ENCODE measurements at places on chromosomes 6 and 20.

- DNase-seq: no peak
Measured at GRCh38 chr6:37489697-37490336, 9.9 kb downstream of the CCDC167 start.

DNA sequence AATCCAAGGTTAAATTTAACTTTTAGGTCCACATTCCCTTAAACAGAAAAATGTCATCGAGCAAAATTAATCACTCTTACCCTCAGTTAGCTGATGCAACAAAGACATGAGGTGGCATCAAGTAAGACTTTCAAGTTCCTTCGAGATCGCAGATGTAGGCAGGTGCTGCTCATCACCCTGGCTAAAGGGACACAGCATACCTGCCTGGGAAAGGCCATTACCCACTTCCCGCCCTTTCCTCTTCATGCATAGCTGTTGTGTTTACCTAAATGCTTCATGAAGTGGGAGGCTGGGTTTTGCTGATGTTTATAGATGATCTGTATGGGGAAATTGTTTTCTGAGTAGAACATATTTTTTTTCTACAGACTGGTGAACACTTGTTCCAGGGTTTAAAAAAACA, 67.7 kb downstream of the GFRA4 start:
- no peak for DNase-seq

GRCh38 chr6:26311385-26312095, 53.5 kb upstream of the BTN3A2 start:
- peak; percentile 62 for DNase-seq

GRCh38 chr6:38057994-38058393, 238.5 kb downstream of the ZFAND3 start:
- no peak for DNase-seq

GRCh38 chr6:129335792-129336191, 374.2 kb downstream of the ARHGAP18 start:
- DNase-seq: no peak

DNA sequence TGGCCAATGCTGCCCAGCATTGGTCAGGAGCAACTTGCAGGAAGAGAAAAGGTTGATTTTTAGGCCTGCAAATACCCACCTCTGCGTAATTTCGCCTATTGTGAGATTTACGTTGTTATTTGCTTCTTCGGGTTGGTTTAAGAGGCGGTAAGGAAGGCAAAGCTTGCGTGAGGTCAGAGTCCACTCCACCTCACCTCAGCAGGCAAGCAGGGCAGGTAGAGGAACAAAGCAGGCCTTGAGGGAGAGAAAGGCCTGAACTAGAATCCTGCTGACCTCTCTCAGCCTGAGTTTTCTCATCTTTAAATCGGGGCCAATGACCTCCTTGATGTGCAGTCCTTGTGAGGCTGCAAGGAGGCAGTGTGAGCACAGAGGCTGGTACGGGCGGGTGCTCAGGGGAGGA, 239.1 kb downstream of the CDC5L start:
- DNase-seq: no peak

GRCh38 chr6:148612043-148612442, 134.8 kb upstream of the UST start:
- no peak for DNase-seq

DNA sequence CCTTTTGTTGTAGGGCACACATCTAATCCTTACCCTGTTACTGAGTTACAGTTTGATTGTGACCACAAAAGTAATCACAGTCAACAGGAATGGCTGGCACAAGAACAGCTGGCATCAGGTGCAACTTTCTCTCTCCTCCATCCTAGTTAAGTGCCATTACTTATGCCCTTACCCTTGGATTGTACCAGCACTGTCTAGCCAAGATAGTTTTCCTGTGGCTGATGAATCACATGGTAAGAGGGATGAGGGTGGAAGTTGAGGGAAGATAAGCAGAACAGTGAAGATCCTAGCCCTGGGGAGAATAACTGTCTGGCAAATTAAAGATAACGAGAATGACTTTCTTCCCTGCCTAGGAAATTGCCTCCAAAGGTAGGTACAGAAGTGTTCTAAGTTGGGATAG, 42.0 kb downstream of the RNF217 start:
- DNase-seq: no peak

DNA sequence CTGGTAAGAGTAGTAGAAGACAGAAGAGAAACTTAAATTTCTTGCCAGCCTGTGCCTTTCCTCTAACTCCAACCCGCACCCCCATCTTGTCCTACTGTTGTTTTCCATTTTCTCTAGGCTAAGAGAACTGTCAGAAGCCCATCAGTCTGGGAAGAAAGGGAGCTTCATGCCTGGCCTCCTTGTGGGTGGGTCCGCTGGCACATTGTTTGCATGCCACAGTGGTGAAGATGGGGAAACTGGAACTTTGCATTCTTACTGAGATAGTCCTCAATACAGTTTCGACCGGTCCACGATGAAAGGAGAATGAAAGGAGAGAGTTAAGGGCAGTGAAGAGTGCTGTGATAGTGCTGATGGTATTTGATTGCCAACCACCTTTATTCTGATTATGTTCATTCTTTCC, 103.1 kb downstream of the TCP11 start:
- no peak for DNase-seq

- DNase-seq: no peak
Measured at GRCh38 chr6:37473364-37474095, 26.2 kb downstream of the CCDC167 start.

DNA sequence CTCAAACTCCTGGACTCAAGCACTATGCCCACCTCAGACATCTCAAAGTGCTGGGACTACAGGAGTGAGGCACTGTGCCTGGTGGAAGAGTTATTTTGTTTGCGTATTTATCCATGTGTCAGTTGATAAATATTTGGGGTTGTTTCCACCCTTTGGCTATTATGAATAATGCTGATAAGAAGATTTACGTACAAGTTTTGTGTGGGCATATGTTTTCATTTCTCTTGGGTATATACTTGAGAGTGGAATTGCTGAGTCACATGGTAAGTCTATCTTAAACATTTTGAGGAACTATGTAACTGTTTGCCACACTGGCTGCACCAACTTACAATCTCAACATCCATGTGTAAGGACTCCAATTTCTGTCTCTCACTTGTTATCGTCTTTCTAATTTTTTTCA, 200.3 kb downstream of the RNGTT start:
- no peak for DNase-seq

GRCh38 chr6:169172456-169172855, 81.2 kb downstream of the THBS2 start:
- no peak for DNase-seq

Measured in NCI-H526 treated with DMSO at 0.1 percent for 48 hours (cell line).